ENCODE measurements at places on chromosomes 16 and 17. TPM values are rescaled to one million over a fixed set of nuclear protein-coding genes. Genes with fewer than 3 reads are reported as not detected.

DNA sequence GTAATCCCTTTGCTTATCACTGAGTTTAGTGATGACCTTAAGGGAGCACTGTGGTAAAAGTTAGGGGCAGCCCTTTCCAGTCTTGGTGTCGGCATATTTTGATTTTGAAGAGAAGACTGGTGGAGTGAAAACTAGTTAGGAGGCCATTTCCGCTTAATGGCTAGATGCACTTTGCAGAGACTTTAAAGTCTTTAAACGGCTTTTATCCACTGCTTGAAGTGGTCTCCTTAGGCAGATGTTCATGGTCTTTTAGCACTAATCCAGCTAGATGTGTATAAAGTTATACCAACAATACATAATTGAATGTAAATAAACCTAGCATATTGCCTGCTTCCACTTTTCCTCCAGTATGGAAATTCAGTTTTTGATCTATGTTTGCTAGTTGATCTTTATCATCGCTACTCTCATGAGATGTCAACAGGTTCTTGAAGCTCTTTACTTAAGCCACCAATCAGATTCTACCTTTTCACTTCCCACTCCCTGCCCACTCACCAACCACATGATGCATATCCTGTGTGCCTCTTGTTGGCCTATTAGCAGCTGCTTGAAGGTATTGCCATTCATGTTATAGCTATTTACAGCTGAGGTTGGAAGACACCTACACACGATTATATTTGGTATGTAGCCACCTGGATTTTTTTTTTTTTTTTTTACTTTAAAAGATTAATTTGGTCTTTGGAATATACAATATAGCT, 132.0 kb downstream of the NLK start:
- no peak for DNase-seq
- no peak overlapping the region for H3K4me3 ChIP-seq
- H3K4me1 ChIP-seq, result peaks cover 30% of the 10 kb centered on the region
- H3K27me3 ChIP-seq, result no peaks in the 10 kb centered on the region

GRCh38 chr17:69639096-69639495, 224.6 kb downstream of the MAP2K6 start:
- H3K27me3 ChIP-seq, result no peaks in the 10 kb centered on the region
- no peaks in the 10 kb centered on the region for H3K4me1 ChIP-seq
- no peak for DNase-seq
- no peaks in the 10 kb centered on the region for H3K36me3 ChIP-seq
- no peak overlapping the region for H3K27ac ChIP-seq
- H3K4me3 ChIP-seq, result no peak overlapping the region

DNA sequence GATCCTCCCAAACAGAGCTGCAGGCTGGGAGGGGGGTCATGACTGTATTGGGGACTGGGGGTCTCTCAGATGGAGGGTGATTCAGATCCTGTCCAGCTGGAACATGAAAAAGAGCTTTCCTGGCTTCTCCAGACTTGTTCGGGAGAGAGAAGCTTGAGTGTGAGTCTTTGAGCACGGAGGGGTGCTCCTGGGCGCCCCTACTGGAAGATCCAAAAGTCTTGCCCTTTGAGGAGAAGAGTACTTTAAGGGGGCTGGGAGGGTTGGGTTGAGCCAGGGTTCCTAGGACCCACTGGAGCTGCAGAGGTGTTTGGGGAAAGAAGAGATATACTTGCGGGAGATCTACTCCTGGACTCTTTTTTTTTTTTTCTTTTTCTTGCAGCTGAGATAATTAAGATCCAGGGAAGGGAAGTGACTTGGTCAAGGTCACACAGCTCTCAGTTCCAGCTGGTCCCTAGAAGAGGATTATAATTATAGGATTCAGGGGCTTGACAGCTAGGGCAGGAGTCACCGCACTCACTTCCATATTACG, 8.4 kb downstream of the RARA start:
- peak overlapping the region; percentile 83 for H3K27ac ChIP-seq
- peak overlapping the region; percentile 94 for H3K4me3 ChIP-seq

Gene RAB11FIP4
- total RNA-seq, result 90.3 TPM

DNA sequence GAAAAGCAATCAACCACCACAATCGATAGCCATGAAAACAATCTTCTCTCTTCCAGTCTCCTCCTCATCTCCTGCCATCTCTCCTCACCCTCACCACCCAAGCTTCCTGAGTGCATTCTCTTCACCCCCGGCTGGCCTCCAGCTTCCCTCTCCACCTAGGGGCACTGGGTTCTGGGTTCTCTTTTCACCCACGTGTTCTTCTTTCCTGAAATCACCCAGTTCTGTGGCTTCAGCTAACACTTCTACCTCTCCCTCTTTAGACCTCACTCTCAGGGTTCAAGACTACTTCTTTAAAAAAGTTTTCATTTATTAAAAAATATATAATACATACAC, 8.2 kb downstream of the ITGAM start:
- no peaks in the 10 kb centered on the region for H3K27me3 ChIP-seq
- DNase-seq, result no peak
- no peaks in the 10 kb centered on the region for H3K4me1 ChIP-seq

DNA sequence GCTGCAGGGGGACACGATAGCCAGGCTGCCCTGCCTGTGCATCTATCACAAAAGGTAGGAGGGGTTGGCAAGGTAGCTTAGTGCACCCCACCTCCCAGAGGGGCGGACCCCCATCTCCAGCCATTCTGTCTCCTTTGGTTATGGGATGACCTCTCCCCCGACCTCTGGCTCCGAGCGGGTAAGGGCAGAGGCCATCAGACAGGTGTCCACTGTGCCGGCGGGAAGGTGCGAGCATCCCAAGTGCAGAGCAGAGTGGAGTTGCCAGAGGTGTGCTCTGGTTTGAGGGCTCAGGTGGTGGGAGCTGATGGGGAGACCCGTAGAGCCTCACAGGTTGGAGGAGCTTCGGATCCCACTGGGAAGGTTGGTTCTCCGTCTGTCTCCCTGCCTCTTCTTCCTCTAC, 11.7 kb downstream of the LDHD start:
- H3K4me1 ChIP-seq, result no peaks in the 10 kb centered on the region
- no peak for DNase-seq
- H3K4me3 ChIP-seq, result no peak overlapping the region
